NCI-H1105 treated with DMSO at 0.1 percent for 48 hours (cell line): ENCODE measurements at places on chromosomes 3 and 15.
A peak's percentile ranks its signal among the peaks of the same experiment; 100 is the strongest.

- DNase-seq, result peak; percentile 1
Measured at GRCh38 chr3:33954956-33955355, 156.5 kb downstream of the PDCD6IP start.

DNA sequence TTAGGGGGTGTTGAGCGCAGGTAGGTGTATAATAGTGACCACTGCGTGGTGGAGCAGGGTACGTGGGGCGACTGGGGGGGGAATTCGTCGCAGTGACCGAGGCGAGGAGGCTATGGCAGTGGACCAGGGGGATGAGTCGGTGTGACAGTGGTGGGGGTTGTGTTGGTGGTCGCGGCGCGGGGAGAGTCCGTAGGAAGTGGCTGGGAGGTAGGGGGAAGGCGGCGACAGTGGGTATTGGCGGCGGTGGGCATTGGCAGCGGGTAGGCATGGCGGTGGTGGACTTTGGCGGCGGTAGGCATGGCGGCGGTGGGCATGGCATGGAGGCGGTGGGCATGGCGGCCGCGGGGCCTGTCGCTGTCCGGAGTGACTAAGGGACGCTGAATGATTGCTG is 739 bp downstream of the SNRPN start:
- DNase-seq, result no peak

GRCh38 chr15:63052961-63053698 is 10.6 kb downstream of the TPM1 start:
- no peak for DNase-seq

GRCh38 chr3:155504682-155505081 is 211.2 kb upstream of the STRIT1 start:
- peak; percentile 100 for DNase-seq

DNA sequence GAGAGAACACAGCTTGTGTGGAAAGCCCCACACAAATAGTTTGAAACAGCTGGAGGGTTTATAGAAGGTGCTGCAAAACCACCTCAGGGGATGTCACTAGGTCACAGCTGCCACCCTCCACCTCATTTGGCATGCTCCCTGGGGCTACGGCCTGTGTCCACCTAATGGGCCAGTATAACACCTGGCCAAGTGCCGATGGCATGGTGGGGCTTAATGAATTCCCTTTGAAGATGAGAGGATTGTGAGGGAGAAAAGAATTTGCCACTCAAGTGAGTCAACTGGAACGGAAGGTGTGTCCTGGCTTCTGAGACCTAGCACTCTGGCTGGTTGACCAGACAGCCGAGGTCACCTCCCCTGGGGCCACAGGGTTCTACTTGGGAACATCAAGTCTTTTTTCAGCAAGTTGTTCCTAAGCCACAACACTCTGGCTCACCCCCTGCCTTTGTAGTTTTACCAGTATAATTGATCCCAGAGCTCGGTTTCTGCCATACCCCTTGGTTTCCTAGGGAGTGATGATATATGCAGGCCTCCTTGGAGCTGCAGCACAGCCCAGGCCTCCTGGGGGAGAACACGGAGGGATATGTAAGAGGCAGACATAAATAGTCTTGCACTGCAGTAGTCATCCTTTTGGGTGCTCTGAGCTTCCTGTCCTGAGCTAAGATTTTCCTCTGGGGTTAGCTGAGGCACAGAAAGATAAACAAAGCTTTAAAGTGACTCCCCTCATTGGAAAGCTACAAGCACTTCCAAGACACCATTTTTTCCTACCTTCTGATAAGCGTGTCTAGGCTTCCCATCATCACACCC is 178.2 kb upstream of the LPP start:
- no peak for DNase-seq

- no peak for DNase-seq
Measured at GRCh38 chr3:14804835-14805780, 13.7 kb upstream of the FGD5 start.

DNA sequence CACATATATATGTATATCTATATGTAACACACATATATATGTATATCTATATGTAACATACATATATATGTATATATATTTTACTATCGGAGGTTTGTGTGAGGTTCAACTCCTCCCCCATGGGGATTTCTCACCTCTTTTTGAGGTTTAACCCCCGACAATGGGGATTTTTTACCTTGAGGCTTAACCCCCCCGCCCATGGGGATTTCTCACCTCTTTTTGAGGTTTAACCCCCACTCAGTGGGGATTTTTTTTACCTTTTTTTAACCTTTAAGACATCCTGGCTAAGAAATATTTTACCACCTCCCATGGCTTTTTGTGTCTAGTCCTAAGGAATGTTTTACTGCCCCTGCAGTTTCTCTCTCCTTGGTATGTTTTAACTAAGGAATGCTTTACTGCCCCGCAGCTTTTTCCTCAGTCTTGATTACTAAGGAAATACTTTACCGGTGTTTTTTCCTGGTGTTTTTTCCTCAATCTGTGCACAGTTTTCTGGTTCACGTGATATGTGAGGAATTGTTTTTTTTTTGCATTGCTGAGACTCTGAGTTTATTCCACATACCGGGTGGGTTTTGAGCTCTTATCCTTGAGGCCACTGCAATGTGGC is 185.2 kb downstream of the KLF13 start:
- DNase-seq, result no peak

DNA sequence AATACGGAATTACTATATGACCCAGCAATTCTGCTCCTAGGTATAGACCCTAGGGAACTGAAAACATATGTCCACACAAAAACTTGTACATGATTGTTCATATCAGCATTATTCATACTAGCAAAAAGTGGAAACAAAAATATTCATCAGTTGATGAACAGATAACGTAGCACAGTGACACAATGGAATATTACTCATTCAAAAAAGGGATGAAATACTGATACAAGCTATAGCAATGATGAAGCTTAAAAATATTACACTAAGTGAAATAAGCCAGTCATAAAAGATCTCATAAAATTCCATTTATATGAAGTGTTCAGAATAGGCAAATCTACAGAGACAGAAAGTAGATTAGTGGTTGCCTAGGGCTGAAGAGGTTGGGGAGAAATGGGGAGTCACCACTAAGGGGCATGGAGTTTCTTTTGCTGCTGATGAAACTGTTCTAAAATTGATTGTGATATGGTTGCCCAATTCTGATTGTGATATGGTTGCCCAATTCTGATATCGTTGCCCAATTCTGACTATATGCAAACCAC is 10.5 kb downstream of the C15orf61 start:
- no peak for DNase-seq
